ENCODE measurements at places on chromosomes 1 and 21.
A peak's percentile ranks its signal among the peaks of the same experiment; 100 is the strongest.

DNA sequence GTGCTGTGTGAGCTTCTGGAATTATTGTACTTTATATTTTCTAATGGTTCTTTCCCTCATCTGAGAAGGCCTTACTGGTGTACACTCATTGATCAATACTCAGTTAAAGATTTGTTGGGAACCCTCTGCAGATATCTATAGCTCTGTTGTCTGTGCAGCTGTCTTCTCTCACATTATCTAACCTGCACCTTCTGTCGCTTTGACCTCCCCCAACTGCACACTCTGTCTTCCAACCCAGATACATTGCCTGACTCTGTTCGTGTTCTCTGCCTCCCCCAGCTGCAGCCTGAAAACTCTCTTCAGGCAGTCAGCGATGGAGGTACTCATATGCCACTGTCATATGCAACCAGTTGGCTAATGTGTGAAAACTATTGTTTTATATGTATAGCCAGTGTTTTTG is 334.3 kb downstream of the NCAM2 start:
- DNase-seq: no peak

DNA sequence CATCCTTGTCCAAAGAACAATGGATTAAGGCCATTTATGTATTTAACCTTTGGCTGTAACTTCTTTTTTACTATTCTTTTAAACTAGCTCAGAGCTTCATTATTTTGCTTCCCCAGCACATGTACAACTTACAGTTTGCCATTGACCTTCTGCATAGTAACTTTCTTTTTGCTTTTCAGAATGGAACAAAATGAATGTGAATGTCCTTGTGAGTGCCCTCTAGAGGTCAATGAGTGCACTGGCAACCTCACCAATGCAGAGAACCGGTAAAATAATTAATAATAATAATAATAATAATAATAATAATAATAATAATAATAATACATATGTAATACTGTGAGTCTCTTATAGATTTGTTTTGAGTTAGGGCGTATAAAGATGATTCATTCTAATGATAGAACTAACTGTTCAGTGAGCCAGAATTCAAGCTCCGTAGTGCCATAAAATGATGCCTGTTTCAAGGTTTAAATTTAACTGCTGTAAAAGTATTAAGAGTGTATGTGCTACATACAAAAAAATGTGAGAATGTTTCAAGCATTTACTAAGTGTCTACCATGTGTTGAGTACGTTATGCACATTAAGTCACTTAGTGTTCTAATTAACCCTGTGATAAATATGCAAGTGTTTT is 69.0 kb upstream of the RAVER2 start:
- DNase-seq: no peak

DNA sequence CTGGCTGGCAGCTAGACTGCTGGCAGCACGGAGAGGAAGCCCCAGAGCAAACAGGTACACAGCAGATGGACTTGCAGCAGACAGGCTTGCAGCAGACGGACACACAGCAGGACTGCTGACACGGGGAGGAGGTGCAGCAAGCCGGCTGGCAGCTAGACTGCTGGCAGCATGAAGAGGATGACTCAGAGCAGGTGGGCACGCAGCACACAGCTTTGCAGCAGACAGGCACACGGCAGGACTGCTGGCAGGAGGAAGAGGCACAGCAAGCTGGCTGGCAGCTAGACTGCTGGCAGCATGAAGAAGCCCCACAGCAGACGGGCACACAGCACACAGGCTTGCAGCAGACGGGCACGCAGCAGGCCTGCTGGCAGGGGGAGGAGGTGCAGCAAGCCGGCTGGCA is 498 bp downstream of the KRTAP10-2 start:
- no peak for DNase-seq

- DNase-seq: peak; percentile 37
Observed at GRCh38 chr21:45644041-45644906, 749 bp downstream of the PCBP3 start.

DNA sequence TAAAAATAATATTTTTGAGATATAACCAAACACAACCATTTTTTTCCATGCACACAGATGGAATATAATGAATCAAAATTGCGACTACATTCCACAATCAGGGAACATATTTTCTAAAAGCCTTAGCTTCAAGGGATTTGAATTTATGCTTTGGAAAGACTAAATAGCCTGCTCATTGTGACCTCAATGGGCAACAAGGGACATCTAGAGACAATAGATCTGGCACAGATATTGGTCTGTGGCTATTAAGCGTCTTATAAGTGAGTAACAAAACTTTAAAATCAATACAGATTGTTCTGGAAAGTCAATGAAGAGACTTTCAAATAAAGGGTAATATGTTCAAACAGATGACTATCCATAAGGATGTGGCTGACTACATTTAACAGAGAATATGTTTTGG is 660.6 kb upstream of the ADGRL4 start:
- no peak for DNase-seq

GRCh38 chr1:72037745-72038343 is 244.5 kb downstream of the NEGR1 start:
- peak; percentile 21 for DNase-seq

DNA sequence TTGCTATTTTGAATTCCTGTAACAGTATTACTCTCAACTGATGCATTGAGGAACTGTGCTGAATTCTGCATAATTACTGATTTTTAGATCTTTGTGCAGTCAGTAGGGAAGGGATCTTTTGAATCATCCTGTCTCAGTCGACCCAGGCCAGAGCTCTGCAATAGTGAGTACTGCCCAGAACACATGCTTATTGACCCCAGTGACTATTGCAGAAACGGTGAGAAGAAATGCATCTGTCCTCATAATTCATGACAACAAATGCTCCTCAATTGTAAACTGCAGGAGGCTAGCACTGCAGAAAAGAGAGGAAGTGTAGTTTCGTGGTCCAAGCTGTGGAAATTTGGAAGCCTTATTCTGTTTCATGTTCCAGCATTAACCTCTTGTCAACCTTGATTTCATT is 19.6 kb downstream of the EDARADD start:
- no peak for DNase-seq

DNA sequence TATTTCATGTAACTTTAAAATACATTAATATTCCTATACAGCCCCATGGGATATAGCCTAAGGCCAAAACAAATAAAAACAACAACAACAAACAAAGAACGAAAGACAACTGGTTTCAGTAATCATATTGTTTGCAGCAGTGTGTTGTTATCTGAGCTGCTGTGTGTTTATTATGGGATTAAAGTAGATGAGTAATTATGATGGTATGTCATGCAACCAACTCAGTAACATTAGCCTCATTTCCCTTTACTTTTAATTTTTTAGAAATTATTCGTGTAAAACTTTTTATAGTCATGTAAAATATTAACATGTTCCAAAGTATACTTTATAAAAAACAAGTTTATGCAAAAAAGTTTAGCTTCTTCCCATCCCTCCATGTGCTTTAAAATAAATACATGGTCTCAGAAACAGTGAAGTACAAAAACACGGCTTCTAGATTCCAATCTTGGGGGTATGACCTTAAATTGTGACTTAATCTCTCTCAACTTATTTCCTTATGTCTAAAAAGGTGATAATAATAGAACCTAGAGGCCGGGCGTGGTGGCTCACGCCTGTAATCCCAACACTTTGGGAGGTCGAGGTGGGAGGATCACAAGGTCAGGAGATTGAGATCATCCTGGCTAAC is 176.1 kb downstream of the SLC45A1 start:
- no peak for DNase-seq

DNA sequence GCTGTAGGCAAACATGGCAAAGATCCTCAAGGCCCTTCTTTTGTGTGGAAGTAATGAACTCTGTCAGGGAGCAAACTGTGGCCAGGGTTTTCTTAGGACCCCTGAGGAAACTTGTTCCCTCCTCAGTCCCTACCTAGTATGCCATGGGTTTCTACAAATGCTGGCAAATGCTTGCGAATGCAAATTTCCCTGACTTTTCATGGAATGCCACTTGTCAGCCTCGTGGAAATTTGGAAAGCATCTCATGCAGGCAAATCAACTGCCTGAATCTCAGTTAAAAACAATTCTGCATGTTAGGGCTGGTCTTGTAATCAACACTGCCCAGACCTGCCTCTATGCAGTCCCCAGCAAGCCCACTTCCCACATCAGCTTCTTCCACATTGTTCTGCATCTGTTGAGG is 334.9 kb upstream of the AJAP1 start:
- no peak for DNase-seq

GRCh38 chr1:54934869-54935268 is 45.6 kb upstream of the TMEM61 start:
- no peak for DNase-seq

- DNase-seq: no peak
Observed at GRCh38 chr1:172345077-172345476, 75.4 kb upstream of the C1orf105 start.

DNA sequence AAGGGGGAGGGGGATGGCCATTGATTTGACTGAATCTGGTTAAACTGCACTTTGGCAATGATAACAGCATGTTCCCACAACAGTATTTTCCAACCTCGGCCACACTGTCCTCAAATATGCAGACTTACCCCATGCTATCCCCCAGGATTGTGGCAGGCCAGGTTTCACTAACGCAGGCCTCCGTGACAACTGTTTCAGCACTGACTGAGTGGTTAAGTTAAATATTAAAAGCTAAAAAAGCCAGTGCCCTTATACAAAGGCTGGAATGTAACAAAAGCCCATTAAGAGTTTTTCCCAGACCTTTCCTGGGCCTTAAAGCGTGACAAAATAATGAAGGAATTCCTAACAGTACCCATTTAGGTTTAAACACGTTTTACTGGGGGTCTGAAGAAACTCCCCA is 202.9 kb downstream of the USP25 start:
- no peak for DNase-seq

- no peak for DNase-seq
Observed at GRCh38 chr1:184621260-184621659, 133.4 kb downstream of the EDEM3 start.

DNA sequence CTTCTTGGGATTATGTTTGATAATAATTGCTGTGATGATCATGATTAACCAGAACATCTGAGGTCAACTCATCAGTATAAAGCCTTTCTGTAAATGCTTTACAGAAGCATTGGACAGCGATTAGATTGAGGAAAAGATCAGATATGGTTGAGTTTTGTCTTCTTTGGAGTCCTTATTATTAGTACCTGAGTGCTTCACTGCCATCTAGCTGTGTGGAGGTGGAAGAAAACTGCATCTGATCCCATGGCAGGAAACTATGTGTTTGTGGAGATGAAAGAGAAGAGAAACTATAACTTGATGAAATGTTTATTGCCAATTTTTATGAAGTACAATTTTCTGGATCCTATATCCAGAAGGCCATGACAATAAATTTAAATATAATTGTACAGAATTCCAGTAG is 11.4 kb downstream of the FLG2 start:
- no peak for DNase-seq

- DNase-seq: no peak
Observed at GRCh38 chr1:221806984-221807383, 65.1 kb upstream of the DUSP10 start.

DNA sequence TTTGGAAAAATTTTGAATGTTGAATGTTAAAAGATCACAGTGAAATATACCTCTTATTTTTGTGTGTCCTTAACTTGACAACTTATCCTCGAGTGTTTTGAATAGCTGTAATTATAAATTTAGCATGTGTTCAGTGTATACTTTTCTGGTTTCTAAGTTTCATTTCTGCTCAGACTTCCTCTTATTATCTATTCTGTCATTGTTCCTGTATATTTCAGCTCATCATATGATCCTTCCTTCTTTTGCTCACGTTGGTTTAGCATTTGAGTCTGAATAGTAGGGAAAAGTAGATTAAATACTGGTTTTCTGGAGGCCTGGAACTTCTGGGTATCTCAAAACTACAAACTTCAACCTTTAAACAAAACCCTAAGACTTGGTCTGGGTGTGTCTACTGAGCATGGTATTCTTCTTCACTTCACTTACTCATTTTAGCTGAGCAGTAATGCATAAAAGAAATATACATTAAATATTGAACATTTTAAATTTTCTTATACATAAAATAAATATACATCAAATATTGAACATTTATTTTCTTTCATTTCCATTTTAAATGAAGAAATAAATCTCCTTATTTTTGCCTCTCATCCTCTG is 3.3 kb upstream of the ATP6V1G3 start:
- DNase-seq: no peak

GRCh38 chr1:3657096-3657475 is 4.8 kb downstream of the TP73 start:
- no peak for DNase-seq

DNA sequence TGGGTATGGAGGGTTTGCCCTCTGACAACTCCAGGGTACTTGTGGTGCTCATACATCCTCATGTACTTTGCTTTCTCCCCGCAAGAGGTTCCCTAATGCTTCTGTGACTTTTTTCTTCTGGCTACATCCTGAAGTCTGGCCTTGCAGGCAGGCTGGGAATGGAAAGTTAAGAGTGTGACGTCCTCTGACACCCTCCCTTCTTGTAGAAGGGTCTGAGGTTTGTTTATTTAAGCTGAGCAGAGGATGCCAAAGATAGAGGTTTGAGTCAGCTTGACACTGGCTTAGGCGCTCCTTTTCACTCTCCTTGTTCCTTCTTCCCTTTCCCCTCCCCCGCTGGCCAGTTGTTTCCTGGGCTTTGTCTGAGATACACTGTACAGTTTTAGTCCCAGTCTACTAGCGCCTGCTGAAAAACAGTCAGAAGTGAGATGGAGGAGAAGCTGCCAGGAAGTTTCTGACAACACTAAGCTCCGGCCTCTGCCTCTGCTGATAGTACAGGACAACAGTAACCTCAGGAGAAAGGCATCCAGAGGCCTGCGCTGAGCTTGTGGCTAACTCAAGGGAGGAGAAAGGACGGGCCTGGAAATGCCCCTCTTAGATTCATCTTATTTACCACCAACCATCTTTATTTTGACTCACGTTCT is at the start of gene MACF1:
Gene MACF1 (plus strand): TSS at position 255 of the 641 bp plus-strand sequence. CDS start 328 bp downstream, at position 583.
- DNase-seq: no peak

DNA sequence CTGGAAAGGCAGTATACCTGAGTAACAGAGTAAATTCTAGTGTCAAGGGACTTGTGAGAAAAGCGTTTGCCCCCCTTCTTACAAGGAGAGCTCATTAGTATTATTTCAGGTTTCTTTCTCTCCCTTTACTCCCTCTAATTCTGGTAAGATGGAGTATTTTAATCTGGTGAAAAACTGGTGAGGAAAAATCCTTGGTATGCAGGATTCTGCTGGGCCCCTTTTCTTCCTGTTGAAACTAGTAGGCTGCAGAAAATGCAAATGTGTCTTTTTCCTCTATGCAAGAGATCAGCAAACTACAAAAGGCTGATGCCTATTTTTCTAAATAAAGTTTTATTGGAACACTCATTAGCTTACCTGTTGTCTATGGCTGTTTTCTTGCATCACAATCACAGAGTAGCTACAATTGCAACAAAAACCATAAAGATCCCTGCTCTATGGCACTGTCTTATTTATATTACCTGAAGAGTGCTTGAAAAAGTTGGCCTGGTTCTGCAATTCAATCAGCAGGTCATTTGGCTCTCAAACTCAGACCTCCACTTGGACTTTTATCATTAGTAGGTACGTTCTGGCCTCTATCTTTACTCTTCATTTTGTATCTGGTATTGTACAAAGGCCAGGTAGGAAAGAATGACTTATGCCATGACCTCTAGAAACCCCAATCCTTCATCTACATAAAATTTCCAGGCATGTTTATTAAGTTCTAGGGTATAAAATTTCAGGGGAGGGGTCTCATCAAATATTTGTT is 109.6 kb downstream of the AKT3 start:
- DNase-seq: no peak

- no peak for DNase-seq
Observed at GRCh38 chr1:206435445-206435844, 34.8 kb upstream of the IKBKE start.
